Smooth muscle cell of the brain vasculature (primary cell): ENCODE measurements at places on chromosomes 12 and 14.

DNA sequence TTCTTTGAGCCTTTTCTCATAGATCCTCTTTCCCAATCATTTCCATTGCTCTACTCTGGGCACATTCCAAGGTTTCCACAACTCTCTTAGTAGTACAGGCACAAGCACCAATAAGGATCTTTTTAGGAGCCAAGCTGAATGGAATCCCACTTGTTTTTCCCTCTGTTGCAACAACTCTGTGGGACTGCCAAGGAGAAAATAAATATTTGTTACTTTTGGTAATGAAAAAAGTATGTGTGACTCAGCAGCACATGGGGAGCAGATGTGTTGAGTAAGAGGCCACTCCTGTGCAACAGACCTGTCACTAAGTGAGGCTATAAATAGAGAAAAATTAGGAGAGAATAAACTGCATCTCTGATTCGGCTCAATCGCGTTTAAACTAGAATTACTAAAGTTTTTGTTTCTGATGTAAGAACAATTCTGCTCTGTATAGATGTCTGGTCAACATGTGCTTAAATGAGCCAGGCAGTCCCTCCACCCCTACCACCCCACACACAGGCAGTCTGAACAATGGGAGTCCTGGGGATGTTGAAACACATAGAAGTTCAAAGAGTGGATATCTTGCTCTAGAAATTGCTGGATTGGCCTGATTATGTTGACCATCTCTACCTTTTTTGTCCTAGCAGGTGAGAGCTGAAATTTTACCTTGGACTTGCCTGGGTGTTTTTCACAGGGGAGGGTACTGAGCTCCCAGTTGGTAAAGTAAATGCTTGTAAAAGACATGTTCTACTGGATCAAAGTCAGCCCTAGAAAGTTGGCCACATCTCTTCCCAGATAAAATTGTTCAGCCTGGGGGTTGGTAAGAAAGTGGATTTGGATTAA lies 244.3 kb upstream of the NOVA1 start:
- peak; percentile 73 for DNase-seq

GRCh38 chr12:113302886-113303640 lies 31.8 kb downstream of the SLC8B1 start:
- no peak for DNase-seq

DNA sequence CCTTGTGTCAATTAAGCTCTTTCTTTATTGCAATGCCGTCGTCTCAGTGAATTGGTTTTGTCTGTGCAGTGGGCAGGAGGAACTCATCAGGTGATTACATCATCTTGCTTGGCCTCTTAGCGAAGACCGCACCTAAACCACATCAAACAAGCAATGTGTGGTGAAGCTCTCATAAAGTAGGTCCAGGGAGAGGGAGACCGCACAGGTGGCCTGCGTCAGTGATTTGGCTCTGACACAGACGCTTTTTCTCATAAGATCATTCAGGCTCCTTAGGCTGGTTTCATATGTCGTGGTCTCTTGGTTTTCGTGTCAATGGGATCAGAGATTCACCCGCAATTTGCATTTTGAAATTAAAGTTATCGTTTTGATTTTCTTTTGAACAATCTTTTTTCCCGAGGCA lies 6.7 kb upstream of the TESC start:
- no peak for DNase-seq

GRCh38 chr14:101460521-101460920 lies 100.8 kb upstream of the DIO3 start:
- DNase-seq, result no peak
